ENCODE measurements at places on chromosomes 6 and 20.

- DNase-seq: no peak
These were observed 163.9 kb upstream of the STXBP5 start for GRCh38 chr6:147040121-147040910.

DNA sequence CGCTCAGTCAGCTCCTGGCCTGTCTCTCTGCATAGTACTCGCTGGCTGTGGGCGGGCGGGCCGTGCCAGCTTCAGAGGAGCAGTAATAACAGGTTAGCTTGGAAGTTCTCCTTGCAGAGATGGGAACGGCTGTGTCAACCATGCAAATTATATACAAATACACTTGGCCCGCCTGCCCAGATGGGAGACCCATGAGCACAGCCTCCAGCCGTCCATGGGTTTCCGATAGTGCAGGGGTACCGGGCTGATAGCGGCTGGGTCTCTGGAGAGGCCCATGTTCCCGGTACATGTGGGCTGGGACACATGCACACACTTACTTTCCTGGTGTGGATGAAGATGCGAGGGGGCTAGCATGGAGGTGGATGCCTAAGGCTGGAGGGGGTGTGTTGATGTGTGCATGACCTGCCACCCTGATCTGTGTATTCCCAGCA is 12.8 kb upstream of the ZNF831 start:
- no peak for DNase-seq

DNA sequence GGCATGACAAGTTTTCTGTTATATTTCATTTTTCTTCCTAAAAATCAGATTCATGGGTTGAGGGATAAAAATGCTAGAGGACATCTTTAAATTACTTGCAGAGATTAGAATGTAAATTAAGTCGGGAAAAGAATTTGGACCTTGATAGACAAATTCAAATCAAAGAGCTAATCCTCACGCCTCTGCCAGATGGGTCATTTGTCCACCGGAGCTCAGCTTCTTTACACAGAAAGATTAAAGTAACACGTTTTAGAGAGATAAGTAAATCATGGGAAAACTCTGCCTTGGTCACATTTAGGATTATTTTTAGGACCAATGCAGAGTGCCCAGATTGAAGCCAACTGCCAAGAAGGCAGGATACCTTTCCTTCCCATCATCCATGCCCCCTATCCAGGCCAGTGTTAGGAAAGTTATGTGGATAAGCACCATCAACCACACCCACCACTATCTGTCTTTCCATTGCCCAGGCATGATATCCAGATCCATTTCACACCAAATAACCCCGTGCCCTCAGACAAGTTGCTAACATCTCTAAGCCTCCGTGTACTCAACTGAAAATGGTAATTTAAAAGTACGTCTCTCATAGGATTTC is 397.4 kb upstream of the PLCB4 start:
- no peak for DNase-seq

GRCh38 chr6:85640821-85641220 is 1.9 kb downstream of the SYNCRIP start:
- DNase-seq: no peak

- DNase-seq: no peak
These were observed 227.6 kb downstream of the HAO1 start for GRCh38 chr20:7712661-7713060.

DNA sequence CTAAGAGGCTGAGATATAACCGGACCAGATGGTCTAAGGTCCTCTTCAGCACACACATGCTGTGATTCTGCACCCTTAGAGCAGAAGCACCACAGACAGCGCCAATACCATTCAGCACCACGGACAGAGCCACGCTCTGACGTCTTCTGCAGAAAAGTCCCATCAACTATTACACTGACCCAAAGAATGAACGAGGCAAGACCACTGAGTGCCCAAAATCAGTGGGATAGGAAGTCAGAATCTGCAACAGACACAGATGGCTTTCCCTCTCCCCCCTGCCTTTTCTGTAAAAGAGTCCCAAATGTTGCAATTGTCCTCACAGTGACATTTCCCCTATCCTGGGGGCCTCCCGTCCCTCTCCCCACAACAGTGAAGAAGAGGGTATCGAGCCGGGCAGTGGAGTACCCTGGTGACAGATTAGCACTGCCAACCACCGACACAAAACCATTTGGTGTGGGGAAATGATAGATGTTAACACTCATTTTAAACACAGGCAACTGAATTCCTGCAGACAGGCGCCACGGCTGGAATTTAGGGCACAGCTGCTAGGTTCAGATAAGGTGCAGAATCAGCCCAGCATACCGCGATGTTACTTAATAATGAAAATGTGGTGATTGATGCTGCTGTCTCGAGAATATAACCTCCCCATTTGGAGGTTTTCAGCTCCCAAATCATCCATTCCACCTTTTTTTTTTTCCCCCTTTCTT is 66.6 kb upstream of the CTNNBL1 start:
- no peak for DNase-seq

DNA sequence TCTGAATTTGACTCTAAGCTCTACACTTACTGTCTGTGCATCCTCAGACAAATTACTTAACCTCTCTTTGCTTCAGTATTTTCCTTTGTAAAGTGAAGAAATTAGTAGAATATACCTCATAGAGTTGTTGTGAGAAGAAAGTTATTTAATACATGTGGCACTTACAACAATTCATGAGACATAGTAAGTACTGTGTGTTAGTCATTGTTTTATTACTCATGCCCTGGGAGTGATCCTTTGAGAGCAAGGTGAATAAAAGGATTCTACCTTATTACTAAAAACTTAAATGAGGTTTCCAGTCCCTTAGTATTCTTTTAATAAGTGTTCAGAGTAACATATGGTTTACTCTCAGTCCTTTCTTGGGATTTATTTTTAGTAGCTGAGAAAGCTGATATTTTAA is 233.6 kb upstream of the MAP3K7 start:
- no peak for DNase-seq

DNA sequence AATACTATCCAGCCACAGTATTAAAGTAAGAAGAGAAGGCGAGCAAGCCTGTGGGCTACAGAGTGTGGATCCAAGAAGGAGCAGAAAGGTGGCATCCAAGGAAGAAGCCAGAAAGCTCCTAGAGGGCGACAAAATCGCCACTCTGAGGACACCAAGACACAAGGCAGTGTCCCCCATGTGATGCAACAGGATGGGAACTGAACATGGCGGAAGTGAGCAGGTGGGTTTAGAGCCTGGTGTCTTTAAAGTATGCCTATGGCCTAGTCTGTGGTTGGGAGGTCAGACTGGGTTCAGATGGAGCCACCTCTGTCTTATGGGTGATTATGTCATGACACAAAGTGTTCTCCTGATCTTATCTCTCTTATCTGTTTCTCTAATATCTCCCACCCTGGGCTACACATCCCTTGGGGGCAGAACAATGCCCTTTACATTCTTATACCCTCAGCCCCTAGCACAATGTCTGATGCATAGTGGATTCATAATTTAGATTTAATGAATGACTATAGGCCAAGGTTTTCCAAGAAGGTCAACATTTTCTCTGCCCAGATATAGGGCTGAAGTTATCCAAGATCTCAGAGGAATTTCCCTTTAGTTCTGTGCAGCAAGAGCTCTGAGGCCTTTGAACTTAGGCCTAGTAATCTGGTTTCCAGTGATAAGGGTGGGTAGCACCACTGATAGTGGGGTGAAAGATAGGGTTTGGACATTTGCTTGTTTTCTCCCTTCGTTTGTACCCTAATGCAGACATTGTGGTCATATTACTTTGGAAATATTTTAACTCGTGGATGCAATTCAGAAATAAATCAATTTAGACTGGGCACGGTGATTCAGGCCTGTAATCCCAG is 167.3 kb upstream of the AKIRIN2 start:
- DNase-seq: no peak

DNA sequence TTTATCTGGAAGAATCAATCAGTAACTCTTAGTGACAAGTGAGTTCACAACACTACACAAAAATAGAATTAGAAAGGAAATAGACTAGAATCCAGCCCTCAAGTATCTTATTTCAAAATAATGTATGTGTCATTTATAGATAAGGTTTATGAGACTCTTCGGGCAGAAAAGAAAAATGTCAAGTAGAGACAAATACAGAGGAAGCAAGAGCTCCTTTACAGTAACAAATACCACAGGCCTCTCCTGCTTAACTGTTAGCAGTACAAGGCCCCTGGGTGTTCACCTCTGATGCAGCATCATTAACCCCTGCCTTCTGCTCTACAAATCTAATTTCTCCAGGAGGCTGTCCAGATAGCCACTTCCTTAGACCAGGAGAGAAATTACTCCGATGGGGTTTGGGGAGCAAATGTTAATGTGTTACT is 76.7 kb downstream of the UBE3D start:
- no peak for DNase-seq

GRCh38 chr6:130945401-130945919 is 117.6 kb downstream of the EPB41L2 start:
- no peak for DNase-seq

DNA sequence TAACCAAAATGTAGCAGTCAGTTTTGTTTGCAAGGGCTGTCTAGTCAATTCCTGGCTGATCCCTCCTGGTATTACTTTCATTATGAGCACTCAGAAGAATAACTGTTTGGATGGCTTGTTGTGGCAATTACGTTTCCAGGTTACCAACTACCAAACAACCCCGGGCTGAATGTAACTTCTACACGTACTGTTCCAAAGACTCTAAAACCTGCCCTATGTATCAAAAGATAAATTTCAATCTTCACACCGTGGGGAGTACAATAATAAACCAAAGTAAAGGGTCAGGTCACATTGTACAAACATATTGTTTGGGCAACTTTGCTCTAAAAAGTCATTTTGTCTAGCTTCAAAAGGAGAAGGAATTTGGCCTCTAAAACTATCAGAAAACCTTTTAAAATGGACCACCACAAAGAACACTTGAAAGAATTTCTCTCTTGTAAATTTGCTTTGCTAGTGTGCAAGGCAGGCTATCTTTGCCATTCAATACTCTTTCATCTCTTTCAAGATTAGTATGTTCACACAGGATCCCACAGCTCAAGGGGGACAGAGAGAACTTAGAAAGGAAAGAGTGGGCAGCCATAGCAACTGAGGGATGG is 27.6 kb downstream of the DCDC2 start:
- DNase-seq: no peak

- DNase-seq: no peak
These were observed 15.9 kb downstream of the NT5E start for GRCh38 chr6:85465762-85466161.

GRCh38 chr6:127464161-127464880 is 5.1 kb upstream of the KIAA0408 start:
- no peak for DNase-seq

GRCh38 chr6:40177598-40177997 is 243.3 kb upstream of the MOCS1 start:
- DNase-seq: no peak

- no peak for DNase-seq
These were observed 3.9 kb upstream of the SHPRH start for GRCh38 chr6:145968051-145968450.

DNA sequence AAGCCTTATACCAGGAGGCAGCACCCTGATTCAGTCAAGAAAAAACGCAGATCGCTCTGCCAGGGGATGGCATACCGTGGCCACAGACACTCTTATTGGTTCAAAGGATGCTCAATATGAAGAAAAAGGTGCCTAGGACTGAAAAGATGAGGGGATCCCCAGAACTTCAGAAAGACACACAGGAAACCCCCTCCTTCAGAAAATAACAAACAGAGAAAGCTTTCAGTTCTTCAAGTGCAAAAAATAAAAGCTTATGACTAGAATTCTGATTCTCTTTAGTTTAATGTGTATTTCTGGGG is 17.7 kb upstream of the MYB start:
- peak; percentile 26 for DNase-seq

DNA sequence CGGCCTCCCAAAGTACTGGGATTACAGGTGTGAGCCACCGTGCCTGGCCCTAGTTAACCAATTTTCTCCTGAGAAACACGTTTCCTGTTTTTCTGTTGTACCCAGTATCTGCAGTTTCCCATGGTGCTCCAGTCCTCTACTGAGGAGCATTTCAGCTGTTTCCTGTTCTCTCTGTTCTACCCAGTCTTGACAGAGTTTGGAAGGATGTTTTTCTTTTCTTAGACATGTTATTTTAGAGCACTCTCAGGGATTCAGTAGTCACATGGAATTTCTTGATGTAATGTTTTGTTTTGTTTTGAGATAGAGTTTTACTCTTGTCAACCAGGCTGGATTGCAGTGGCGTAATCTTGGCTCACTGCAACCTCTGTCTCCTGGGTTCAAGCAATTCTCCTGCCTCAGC is 129.8 kb upstream of the TIAM2 start:
- DNase-seq: no peak

DNA sequence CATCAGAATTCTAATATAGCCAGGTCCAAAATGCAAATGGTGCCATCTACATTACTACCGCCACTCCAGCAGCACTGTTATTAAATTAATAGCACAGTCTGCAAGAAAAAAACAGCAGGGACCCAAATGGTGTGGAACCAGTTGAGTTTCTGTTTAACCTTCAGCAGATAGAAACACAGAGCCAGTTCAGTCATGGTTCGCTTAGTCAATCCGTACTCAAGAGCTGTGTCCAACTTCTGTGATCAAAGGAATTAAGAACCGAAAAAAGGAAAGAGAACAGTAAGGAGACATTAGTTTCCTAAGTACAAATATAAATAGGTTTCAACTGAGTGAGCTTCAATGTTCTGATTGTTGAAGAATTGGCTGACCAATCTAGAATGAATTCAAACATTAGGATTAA is 107.7 kb downstream of the TRDN start:
- no peak for DNase-seq

DNA sequence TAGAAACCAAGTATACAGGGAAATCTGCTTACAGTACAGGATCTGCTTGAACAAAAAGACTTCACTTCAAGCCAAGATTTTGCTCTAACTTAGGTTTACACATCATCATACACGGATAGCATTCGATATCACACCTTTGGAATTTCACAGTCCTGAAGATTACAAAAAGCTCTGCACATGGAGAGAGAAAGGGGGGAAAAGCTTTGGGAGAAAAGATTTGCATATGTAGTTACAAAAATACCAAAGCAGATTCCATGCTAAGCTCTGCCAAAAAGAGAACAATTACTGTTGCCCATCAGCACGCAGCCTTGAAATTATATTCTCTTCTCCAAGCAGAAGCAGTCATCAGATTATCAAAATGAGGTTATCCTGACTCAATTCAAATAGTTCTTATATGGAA is 62.0 kb downstream of the HIVEP2 start:
- DNase-seq: no peak

GRCh38 chr6:133456944-133457343 is 215.8 kb downstream of the EYA4 start:
- DNase-seq: no peak

DNA sequence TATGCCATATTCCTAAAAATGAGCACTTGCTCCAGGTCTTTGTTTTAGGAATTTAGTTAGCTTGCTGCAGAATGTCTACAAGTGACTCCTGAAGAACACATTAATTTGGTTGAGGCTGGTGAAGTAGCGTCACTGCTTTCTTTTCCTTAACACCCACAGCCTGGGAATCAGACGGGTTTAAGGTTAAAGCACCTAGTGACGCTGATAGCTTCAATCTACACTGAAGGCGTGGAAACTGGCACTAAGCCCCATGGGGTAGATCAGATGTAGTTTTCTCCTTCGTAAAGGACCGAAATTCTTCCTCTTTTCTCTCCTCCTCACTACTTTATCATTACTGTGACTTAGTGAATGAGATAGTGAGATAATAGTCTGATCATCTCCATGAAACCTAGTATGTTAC is 90.3 kb downstream of the TBC1D7 start:
- DNase-seq: no peak
